Activated CD4-positive, alpha-beta T cell treated with anti-CD3 and anti-CD28 coated beads, Interleukin-2, Interleukin-4, amounts not matched to agents 100 ng/mL and 50 ng/mL, durations not matched to agents 16 hours and 8 hours (primary cell): ENCODE measurements at places on chromosomes 1 and 21.
A peak's percentile ranks its signal among the peaks of the same experiment; 100 is the strongest.

- DNase-seq = peak; percentile 42
Measured at GRCh38 chr1:32066489-32066873, 6.3 kb upstream of the TMEM39B start.

- no peak for DNase-seq
Measured at GRCh38 chr1:154707901-154708463, 100.0 kb upstream of the ADAR start.

DNA sequence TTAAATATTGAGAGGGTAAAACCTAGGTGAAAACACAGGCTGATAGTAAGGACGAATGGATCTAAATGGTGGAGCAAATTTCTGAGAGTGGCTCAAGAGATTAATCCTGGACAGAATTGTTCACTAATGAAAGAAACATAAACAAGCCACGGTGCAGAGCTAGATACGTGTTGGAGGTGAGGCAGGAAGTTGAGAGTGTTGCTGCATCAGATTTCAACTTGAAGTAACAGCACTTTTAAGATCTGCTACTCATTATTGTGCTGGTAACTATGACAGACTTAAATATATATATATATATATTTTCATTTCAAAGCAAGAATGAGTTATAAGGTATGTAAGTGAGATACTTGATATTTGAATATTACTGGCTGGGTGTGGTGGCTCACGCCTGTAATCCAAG, 64.9 kb downstream of the PTGS2 start:
- DNase-seq = no peak

GRCh38 chr1:77954521-77954920, 24.4 kb downstream of the FUBP1 start:
- no peak for DNase-seq

- no peak for DNase-seq
Measured at GRCh38 chr1:85224734-85225623, 24.2 kb upstream of the SYDE2 start.

DNA sequence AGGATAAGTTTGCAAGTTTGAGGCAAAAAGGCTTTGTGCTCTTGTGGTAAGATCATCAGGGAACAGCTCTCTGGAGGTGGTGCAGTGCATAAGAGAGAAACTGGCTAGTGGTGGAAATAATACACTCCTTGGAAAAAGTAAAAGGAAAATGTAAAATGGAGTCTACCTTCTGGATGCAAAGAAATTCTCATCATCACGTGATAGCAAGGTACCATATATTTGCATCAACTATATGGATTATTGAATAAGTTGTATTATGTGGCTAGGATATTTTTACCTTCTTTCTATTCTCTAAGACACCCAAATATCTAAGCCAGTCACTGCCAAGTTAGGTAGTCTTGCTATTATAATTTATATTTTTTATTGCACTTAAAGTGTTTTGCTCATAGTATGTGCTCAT, 14.0 kb upstream of the LRRC7 start:
- DNase-seq = no peak

DNA sequence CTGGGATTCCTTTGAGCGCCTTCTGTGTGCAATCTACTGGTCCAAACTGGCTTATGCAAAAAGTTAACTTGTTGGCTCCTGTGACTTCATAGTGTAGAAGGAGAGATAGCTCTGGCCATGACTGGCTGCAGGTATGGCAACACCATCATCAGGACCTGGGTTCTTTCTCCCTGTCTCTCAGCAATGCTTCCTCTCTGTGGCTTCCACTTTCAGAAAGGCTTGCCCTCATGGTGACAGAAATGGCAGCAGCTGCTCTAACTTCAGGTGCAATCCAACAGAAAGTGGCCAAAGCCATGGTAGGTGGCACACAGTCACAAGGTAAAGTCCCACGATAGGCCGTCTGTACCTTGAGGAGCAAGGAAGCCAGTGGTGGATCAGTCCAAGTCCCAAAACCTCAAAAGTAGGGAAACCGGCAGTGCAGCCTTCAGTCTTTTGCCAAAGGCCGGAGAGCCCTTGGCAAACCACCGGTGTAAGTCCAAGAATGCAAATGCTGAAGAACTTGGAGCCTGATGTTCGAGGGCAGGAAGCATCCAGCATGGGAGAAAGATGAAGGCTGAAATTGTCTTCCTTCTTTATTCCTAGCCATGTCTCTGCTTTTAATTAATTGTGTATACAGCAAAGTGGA, 45.0 kb downstream of the ZBTB40 start:
- DNase-seq = no peak

GRCh38 chr1:112508278-112509004, at the start of gene WNT2B:
Gene WNT2B, plus strand, starts transcription at chr1:112508965. Its CDS starts 298 bp downstream, at chr1:112509263.
- peak; percentile 41 for DNase-seq
